A549 treated with GW870086 at 1 μM for 4 hours (cell line): ENCODE measurements at places on chromosomes 1 and 21. TPM values are rescaled to one million over a fixed set of nuclear protein-coding genes. Genes with fewer than 3 reads are reported as not detected.

Gene KIF1B
- 9.5 to 15.2 TPM (median 13.0 TPM) in 5 replicates for total RNA-seq

Gene C1orf56
- 5.3 to 8.6 TPM (median 6.4 TPM) in 5 replicates for total RNA-seq

Gene OR2T35
- total RNA-seq, result not detected in 5 replicates

Gene RORC
- 0.03 to 0.08 TPM (median 0.06 TPM) in 3 of 5 replicates, not detected in the others for total RNA-seq

Gene CRYBG2
- total RNA-seq, result 1.4 to 2.1 TPM (median 1.6 TPM) in 5 replicates

Gene FCGR2B
- total RNA-seq, result not detected in 5 replicates

Gene RGS4
- total RNA-seq, result not detected in 5 replicates
